ENCODE measurements at places on chromosomes 3 and 15.

DNA sequence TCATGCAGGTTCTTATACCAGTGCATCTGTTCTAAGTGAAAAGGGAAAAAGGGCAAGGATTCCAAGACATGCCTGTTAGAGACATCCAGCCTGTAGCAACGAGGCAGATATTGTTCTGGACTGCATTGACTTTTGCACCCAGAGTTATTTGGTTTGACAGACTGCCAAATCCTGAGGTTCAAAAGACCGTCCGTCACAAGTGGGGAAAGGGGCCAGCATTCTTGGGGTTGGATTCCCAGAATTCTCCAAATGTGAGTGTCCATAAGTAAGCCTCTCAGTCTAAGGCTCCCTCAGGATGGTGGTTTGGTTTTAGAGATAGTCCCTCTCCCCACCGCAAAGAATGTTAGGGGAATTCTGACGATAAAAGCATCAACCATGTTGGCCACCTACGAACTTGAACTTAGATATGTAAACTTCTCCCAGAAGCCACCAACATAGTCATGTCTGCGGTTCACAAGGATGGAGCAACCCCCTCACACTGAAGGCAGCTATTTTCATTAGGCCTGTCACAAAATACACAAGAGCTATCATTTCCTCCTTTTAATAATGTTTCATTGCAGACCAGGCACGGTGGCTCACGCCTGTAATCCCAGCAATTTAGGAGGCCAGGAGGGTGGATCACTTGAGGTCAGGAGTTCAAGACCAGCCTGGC is 13.6 kb upstream of the LACTB start:
- peak; percentile 100 for DNase-seq

GRCh38 chr3:52503788-52504424 is 8.8 kb downstream of the STAB1 start:
- DNase-seq: no peak

DNA sequence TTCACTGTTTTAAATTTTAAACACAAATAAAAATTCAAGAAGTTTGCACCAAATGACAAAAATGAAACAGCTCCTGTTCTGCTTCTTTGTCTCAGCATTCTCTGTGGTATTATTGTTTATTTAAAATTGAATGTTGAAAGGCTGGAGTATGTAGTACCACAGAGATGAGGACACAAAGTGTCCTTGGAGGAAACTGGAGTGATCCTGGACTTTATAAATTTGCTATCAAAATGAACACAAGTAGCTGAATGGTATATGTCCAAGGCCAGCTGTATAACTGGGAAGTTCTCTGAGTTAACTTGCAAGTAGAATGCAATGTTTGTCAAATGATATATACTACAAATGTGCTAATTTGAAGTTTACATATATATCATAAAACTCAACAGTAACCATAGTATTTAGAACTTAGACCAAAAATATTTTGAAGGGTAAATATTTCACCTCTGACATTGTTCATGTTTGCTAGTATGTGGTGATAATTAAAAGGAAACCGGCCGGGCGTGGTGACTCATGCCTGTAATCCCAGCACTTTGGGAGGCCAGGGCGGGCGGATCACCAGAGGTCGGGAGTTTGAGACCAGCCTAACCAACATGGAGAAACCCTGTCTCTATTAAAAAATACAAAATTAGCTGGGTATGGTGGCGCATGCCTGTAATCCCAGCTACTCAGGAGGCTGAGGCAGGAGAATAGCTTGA is 12.3 kb downstream of the BTLA start:
- peak; percentile 19 for DNase-seq

- DNase-seq: peak; percentile 36
These were observed 12.5 kb downstream of the SMAD6 start for GRCh38 chr15:66714543-66714981.

GRCh38 chr15:73052653-73053397 is 562 bp downstream of the NEO1 start:
- DNase-seq: peak; percentile 31

DNA sequence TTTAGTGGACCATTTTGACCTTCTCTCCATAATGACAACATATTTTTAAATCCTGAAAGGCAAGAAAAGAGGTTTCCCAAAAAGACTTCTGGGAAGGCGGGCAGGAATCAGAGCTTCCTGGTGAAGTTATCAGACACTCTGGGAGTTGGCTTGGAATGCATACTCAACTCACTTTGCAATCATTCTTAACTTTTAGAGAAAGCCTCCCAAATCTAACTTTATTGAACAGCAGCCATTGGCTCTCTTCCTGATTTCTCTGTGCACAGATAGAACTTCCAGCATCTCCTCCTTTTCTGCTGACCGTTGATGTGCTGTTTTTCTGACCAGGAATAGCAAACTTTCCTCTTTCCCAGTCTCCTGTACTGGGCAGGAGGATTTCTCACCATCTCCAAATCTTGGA is 44.6 kb downstream of the PLCL2 start:
- DNase-seq: no peak

- peak; percentile 3 for DNase-seq
These were observed 48.6 kb downstream of the SHOX2 start for GRCh38 chr3:158057666-158058065.

- peak; percentile 82 for DNase-seq
These were observed 412.9 kb downstream of the TIGIT start for GRCh38 chr3:114706591-114707232.

DNA sequence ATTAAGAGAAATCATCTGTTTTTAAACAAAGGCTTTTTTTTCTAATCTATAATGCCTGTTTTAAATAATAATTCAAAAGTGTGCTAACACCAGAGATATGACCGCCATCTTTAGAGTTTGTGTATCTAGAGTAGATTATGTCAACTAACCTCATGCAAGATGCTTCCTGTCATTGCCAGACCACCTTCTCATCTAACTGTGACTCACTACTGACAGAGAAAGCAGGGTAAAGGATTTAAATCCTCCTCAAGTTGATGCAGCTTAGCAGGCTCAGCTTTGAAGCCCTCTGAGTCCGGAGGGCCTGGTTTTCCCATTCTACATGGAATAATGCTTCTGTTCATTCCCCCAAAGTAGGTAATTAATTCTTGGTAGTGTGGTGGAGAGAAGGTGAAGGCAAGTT is 108.5 kb downstream of the ECT2 start:
- DNase-seq: peak; percentile 40

DNA sequence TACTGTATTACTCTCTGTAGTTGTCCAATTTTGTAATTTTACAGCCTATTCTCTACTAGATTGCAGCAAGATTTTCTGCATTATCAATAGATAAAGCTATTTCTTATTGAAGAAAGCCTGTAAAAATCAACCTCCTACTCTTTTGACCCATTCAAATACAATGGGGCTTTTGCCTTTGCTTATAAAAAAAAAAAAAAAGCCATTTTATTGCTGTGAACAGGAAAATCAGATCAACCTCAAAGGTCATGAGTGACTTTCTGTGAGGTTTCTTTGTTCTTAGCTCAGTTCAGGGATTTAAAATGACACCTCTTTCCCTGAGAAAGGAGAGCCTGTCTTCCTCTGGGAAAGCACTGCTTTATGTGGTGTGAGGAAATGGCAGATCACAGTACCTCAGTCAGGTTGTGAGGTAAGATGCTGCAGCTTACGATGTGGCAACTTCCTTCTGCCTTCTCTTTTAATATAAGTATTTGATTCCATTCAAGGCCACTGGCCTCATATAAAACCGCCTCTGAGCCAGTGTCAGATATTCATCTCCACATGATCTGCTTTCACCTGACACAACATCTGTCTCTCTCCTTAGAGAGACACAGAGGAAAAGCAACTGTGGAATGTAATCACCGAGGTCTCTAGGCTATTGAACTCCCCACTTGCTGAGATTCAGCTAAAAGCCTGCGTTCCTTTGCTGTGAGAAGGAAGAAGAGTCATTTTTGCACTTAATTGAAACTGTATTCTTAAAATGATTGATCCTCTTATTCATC is 161.5 kb upstream of the MB21D2 start:
- peak; percentile 2 for DNase-seq

GRCh38 chr3:57244946-57245345 is 17.4 kb downstream of the APPL1 start:
- no peak for DNase-seq

DNA sequence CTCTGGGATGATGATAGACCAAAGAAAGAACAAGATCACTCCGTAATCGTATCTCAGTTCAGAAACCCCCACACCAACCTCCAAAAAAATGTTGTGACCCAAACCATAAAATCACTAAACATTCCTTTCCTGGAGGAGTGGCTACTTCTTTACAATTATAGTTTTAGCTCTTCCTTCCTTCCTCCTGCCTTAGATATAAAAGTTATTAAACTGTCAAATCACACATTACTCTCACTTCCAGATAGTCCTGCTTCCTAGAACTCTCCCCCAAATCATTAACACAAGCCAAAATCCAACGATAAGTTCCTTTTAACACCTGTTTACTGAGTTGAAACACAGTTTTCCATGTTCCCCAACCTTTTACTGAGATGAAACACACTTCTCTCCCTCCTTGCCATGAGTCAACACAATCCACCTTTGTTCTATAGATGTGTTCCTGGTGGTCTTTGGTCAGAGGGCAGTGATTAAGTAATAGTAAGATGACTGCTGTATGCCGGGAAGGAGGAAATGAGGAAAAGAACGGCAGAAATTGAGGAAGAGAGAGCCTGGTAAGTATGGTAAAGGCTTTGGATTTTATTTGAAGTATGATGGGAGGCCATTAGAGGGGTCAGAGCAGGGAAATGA is 8.3 kb upstream of the CRYGS start:
- no peak for DNase-seq

GRCh38 chr3:177300842-177301241 is 103.6 kb upstream of the TBL1XR1 start:
- DNase-seq: no peak

- DNase-seq: no peak
These were observed 102.7 kb downstream of the ASB7 start for GRCh38 chr15:100705065-100705464.

DNA sequence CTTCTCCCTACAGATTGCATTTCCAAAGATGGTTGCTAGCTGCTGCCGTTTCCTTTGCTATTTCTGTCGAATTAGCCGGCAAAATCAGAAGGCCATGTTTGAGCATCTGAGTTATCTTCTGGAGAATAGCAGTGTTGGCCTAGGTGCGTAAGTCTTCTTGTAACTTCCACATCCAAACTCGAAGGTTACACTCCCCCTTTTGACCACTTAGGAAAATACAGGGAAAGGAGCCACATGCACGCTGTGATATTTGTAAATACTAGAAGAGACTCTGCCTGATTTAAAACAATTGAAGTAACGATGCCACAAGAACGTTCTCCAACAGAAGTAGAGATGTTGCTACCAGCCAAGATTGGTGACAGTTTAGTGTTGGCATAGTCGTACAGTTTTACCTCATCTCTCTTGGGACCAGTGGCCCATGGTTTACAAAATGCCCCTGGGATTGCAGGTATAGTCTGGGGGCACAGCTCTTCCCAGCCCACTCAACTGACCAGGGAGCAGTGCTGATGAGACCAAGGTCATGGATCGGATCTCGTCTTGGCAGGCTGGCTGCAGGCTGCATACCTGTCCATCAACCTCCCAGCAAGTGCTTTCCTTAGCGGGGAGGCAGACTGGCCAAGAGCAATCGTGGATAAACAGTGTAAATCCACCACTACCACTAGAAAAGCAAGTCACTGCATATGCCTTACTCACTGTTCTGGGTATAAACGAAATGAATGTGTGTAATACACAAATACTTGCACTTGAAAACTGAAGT is 268.4 kb upstream of the CHRM5 start:
- DNase-seq: peak; percentile 27

GRCh38 chr15:29449136-29449535 is 179.5 kb upstream of the NSMCE3 start:
- no peak for DNase-seq

DNA sequence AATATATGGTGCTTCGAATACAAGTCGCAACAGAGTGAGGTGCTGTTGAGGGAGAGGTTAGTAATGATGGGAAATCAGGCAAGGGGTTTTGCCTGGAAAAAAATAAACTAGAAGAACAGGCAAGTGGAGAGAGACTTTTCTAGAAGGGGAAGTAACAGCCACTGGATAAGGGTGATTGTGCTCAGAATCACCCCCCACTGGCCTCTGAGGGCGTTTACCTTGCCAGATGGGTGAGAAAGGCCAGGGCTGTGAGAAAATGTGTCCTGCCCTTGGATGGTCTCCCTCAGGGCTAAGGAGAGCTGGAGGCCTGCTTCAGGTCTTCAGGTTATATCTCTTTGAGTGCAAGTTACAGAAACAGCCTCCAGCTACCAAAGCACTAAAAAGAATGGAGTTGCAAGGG is 151.8 kb downstream of the MEX3B start:
- DNase-seq: no peak

Measured in ELR (cell line).